ENCODE measurements at places on chromosomes 2 and 18.

DNA sequence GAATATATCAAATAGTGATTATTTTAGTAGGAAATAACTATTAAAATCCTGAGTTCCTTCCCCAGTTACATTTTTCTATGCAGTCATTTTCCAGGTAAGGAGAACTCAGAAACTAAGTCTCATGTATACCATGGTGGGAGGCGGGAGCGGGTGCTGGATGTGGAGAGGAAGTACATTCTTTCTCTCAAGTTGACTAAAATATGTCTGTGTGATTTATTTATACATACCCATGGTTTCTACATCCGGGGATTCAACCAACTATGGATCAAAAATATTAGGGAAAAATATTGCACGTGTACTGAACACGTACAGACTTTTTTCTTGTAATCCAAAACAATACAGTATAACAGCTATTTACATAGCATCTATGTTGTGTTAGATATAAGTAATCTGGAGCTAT, 6.8 kb downstream of the ZCCHC2 start:
- DNase-seq = no peak

- no peak for DNase-seq
Measured at GRCh38 chr2:197197895-197198311, 112.7 kb downstream of the ANKRD44 start.

GRCh38 chr2:128949360-128949759, 630.7 kb upstream of the HS6ST1 start:
- no peak for DNase-seq

DNA sequence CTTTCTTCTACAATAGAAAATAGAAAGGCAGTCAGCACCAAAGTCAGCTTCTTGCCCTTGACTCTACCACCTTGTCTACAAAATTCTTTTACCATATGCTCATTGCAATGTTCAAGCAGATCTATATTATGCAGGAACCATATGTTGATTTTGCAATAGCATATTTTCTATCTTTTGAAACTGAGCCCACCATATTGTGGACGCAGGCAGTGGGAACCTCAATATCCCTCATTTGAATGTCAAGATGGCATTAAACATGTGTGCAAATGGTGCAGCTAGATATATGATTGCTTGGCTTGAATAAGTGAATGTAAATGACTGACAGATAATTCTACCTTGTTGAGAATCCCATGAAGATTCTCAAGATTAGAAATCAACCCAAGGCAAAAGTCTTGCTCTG, 412.7 kb upstream of the FSHR start:
- DNase-seq = no peak

DNA sequence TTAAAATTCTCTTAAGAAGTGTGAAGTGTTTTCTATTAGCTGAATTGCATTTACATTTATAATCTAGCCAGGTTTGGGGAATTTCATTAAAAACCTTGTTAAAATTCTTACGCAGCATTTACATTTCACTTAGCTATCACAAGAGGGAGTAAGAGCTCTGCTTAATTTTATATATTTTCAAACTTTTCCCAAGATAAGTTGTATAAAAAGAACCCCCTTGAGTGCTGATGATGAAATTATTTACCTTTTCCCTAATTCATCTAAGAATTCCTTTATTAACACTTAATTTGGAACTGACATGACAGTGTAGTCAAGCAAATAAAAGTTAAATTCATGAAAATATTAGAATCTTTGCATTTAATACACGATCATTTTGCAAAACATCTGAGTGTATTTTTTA, 54.2 kb upstream of the ZSWIM2 start:
- no peak for DNase-seq

GRCh38 chr2:54543733-54544396, 87.7 kb downstream of the SPTBN1 start:
- DNase-seq = no peak

DNA sequence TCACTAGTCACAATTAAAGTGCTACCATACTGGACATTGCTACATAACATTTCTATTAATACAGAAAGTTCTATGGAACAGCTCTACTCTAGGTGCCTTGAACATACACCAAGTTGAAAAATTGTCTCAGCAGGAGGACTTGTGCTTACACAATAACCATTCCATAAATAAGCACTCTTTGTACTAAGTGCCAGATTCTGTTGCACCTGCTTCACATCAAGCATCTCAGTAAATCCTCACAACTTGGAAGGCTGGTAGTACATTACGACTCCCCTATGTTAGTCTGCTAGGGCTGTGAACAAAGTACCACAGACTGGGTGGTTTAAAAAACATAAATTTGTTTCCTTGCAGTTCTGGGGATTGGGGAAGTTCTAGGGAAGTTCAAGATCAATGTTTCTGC, 296.9 kb upstream of the NCKAP5 start:
- DNase-seq = no peak

DNA sequence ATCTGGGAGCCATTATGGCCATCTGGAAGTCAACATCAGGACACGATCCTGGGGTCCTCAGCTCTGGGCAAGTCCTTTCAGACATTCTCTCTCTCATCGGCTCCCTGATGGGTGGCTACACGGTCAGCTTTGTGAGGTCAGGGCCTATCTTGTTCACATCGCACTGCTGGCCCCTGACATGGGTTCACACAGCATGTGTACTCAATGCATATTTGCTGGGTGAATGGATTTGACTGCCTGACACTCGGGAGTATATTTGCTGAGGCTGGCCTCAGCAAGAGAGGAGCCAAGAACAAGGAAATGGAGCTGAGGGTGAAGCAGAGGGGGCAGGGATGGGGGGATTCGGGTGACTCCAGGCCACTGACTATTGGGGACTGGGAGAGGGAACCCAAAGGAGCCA, 50.5 kb downstream of the SLC4A5 start:
- no peak for DNase-seq

DNA sequence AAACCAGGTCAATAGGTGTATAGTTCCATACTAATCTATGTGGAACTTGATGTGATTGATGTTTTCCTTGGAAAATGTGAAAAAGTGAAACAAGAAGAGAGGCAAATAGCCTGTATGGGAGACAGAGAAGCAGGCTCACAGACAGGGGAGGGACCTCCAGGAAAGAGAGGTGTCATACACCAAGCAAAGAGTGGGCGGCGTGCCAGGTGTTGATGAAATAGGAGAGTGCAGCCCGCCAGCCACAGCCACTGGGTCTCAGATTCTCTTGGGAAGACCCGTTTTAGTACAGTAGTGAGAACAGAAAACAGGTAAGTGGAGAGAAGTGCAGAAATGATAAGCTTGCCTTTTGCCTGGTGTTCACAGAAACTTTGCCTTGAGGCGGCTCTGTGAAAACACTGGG, 301.9 kb downstream of the ZNF407 start:
- DNase-seq = no peak

- peak; percentile 16 for DNase-seq
Measured at GRCh38 chr2:121974897-121975661, 219.6 kb downstream of the TSN start.

DNA sequence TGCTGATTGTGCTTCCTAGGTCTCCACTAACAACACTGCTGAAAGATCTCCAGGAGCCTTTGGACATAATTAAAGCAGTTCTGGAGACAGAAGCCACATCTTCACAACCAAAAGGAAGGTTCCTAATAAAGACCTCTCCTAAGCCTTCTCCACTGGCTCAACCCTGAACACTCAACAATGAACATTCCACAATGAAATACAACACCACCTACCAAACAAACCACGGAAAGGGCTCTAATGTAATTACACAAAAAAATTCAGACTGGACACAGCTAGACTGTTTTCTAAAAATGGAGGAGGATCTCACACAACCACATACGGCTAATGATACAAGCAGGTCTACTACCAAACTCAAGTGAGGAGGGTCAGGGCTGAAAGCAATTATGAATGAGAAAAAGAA, 43.6 kb downstream of the NOL10 start:
- DNase-seq = no peak

DNA sequence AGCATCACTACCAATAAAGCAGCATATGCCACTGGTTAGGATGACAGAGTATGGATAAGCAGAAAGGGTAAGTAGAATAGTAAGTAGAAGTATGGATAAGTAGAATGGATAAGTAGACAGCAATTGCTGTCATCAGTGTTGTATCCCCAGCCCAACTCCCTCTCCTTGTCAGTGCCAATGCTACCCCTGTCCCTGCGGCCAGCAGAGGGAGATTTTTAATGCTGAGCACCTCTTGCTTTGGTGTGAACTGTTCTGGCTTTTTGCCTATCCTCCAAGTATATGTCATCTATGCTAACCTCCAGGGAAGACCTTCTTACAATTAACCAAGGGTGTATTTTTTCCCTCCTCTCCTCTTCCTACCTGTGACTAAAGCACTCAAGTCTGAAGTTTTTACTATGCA, 136.7 kb upstream of the SPHKAP start:
- no peak for DNase-seq

GRCh38 chr2:37454851-37455762, 110.7 kb downstream of the QPCT start:
- DNase-seq = no peak

GRCh38 chr2:171703574-171704347, 16.5 kb downstream of the DYNC1I2 start:
- no peak for DNase-seq

- no peak for DNase-seq
Measured at GRCh38 chr2:232076272-232076671, 114.8 kb downstream of the DIS3L2 start.

- DNase-seq = no peak
Measured at GRCh38 chr18:79607361-79607952, 72.1 kb upstream of the CTDP1 start.

- DNase-seq = no peak
Measured at GRCh38 chr18:64882896-64883295, 734.0 kb upstream of the LINC00305 start.

- no peak for DNase-seq
Measured at GRCh38 chr2:215439980-215440512, 4.2 kb upstream of the FN1 start.

- DNase-seq = peak; percentile 85
Measured at GRCh38 chr2:230908595-230909191, 16.3 kb downstream of the GPR55 start.

- no peak for DNase-seq
Measured at GRCh38 chr2:15582710-15583357, 8.8 kb upstream of the DDX1 start.

GRCh38 chr2:221085341-221085900, 486.7 kb downstream of the EPHA4 start:
- no peak for DNase-seq

DNA sequence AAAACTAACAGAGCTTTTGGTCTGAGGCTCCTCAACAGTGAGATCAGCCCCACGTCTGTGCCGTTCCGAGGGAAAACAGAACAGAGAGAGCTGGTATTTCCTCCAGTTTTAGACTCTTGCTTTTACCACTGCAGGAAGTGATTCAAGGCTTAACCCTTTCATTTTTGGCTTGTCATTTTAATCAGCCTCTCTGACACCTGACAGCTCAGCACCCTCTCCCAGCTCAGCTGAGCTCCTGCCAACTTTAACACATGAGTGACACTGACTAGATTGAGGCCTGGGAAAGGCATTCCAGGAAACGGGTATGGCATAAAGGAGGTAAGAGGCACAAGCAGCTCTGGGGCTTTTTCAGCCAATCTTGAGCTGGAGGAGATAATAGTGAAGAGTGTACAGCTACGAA, 239.4 kb upstream of the SKOR2 start:
- no peak for DNase-seq

- DNase-seq = no peak
Measured at GRCh38 chr2:37181726-37182684, 6.5 kb downstream of the SULT6B1 start.

- no peak for DNase-seq
Measured at GRCh38 chr2:239953418-239954061, 71.6 kb downstream of the NDUFA10 start.

- DNase-seq = no peak
Measured at GRCh38 chr18:27114842-27115241, 70.3 kb downstream of the CHST9 start.

DNA sequence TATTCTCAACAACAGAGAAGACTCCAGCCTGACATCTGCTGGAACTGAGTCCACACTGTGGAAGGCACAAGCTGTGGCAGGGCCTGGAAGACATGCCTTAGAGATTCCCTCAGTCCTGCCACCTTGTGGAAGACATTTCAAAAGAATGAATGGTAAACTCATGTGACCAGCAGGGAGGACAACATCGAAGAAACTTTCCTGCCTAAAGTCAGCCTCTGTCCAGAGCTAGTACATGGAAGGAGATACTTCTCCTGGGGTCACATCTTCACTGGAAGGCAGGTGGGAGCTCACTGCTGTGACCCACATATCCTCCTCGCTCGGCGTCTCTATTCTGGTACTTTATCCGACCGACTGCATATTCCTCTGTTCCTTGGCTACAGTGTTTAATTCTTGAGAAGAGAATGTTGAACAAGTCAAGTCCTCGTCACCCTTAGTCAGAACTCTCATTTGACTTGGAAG, 59.5 kb downstream of the PUM2 start:
- peak; percentile 6 for DNase-seq

DNA sequence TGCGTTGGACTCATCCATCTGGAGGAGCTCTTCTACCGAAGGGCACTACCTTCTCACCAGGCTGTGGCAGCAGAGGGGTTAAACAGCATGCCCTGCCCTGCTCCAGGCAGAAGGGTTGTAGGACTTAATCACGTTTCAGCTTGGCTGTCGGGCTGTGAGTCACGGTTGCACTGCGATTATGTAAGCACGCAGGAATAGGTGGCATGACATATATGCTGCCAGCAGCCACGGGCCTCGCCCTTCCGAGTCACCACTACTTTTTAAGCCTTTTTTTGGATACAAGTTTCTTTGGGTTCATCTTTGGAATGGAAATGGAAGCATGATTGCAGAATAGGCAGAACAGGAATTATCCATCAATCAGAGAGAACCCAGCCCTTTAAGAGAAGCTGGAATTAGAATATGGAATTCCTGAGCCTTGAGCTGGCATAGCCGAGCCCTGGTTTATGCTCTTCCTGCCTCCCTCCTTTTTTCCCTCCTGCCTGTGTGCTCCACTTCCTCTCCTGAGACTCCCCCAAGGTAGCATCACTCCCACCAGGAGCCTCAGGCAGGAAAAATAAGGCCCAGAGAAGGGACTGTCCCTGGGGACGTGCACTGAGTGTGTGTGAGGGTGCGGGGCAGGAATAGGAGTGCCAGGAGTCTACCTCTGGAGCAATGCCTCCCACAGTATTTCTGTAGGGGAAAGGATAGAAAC, 86.8 kb downstream of the SEMA4F start:
- peak; percentile 24 for DNase-seq

GRCh38 chr18:14921547-14921946, 173.6 kb downstream of the ANKRD30B start:
- DNase-seq = no peak

DNA sequence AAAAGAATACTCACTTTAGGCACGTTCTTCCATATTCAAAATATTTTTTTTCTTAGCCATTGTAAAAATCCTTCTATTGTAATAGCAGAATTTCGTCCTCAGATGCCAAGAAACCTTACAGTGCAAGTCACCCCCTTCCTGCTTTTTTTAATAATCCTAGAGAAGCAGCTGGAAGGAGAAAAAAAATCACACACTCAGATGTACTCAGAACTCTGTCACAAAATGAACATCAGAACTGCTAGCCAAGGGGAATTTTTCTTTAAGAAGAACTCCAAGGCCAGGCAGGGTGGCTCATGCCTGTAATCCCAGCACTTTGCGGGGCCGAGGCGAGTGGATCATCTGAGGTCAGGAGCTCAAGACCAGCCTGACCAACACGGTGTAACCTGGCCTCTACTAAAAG, 127.3 kb upstream of the SPATS2L start:
- no peak for DNase-seq

GRCh38 chr2:14982790-14983189, 350.3 kb downstream of the LRATD1 start:
- no peak for DNase-seq

GRCh38 chr2:193463011-193463410, 1268.3 kb upstream of the TMEFF2 start:
- no peak for DNase-seq

All from stimulated activated CD4-positive, alpha-beta T cell treated with anti-CD3 and anti-CD28 coated beads, Interleukin-1b, Interleukin-23, amount 100 ng/mL, for 48 hours (primary cell).